T-cell (primary cell): ENCODE measurements at places on chromosomes 3 and 15. TPM values are rescaled to one million over a fixed set of nuclear protein-coding genes. Genes with fewer than 3 reads are reported as not detected.
A peak's percentile ranks its signal among the peaks of the same experiment; 100 is the strongest.

GRCh38 chr15:63218100-63218808, 28.8 kb downstream of the RAB8B start:
- DNase-seq = no peak

- no peak for DNase-seq
Observed at GRCh38 chr15:81569286-81570080, 195.5 kb upstream of the TMC3 start.

DNA sequence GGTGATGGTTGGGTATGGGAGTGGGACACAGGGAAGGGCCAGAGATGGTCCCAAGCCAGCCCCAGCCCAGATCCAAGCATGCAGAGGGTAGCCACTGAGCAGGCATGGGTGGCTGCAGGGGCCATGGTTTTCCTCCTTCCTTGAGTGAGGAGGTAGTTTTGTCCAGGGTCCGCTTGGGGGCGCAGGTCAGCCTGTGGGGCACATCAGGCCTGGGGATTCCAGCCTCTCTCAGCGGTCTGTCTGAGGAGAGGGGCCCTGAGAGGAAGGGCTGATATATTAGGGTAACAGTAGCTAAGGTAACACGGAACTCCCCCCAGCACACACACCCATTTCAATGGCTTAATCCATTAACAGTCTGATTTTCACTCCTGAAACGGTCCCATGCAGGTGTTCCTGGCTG, 22.7 kb upstream of the LCTL start:
- DNase-seq = no peak

GRCh38 chr3:137692803-137693431, 71.2 kb upstream of the SOX14 start:
- no peak for DNase-seq

DNA sequence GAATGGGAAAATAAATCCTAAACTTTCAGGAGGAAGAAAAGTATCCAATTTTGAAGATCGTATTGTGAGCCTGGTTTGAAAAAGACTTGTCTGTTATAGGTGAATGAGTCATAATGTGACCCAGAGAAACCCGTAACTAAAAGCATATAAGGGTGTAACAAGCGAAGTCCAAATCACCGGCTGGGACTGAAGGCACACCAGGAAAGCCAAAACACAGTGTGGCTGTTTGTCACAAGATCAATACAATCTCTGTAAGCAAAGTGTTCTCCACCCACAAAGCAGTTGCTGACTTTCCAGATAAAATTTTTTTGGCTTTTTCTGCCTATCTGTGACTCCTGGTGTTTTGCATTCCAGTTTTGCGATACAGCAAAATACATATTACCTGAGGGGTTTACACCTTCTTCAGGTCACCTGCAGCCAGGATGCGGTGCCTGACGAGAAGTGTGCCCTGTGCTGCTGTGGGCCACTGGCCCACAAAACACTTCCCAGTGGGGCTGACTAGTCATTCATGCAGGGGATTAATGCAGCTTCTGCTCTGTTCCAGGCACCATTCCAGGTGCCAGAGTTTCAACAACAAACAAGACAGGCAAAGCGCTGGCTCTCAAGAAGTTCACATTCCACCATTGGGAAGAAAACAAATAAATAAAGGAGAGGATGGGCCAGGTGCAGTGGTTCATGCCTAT, 14.4 kb downstream of the HES1 start:
- no peak for DNase-seq

GRCh38 chr15:57278439-57278838, 97.9 kb upstream of the CGNL1 start:
- no peak for DNase-seq

GRCh38 chr3:52447512-52448355, 2.8 kb upstream of the SEMA3G start:
- no peak for DNase-seq

GRCh38 chr3:58386626-58387365, 46.8 kb downstream of the PDHB start:
- no peak for DNase-seq

DNA sequence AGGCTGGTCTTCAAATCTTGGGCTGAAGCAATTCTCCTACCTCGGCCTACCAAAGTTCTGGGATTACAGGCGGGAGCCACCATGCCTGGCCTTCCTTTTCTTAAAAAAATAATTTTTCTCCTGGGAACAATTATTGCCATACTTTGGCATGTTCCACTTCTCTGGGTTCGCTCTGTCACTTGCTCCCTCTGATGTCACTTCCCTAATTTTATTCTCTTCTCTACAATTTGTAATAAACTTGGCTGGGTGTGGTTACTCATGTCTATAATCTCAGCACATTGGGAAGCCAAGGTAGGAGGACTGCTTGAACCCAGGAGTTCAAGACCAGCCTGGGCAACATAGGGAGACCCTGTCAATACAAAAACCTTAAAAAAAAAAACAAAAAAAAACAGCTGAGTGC, 6.1 kb upstream of the IMPDH2 start:
- no peak for DNase-seq

GRCh38 chr15:90270502-90271150, 5.2 kb downstream of the NGRN start:
- no peak for DNase-seq

DNA sequence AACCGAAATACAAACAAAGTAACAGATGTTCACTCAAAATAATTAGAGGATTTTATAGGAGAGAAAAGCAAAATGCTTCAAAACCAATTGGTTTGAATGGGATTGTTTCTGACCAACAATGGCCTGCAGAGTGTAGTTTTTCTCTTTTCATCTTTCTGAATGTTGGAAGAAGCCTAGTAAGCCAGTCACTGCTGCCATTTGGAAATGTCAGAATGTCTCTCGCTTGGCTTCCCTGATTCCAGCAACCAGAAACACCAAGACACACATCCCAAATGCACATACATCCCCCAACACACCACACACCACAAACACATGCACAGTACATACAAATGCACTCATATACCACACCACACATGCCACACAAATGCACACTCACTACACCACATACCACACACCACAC, 403.4 kb downstream of the OCA2 start:
- no peak for DNase-seq

- DNase-seq = no peak
Observed at GRCh38 chr3:187798531-187799530, 53.6 kb upstream of the BCL6 start.

GRCh38 chr15:65783872-65784271, 8.2 kb downstream of the DENND4A start:
- DNase-seq = no peak

GRCh38 chr15:44490622-44491021, 46.3 kb upstream of the EIF3J start:
- no peak for DNase-seq

- DNase-seq = no peak
Observed at GRCh38 chr3:117998071-117998470, 1036.6 kb downstream of the IGSF11 start.

GRCh38 chr3:169578381-169579024, 85.0 kb downstream of the MECOM start:
- DNase-seq = no peak

GRCh38 chr15:28106294-28107110, 7.4 kb upstream of the OCA2 start:
- no peak for DNase-seq

DNA sequence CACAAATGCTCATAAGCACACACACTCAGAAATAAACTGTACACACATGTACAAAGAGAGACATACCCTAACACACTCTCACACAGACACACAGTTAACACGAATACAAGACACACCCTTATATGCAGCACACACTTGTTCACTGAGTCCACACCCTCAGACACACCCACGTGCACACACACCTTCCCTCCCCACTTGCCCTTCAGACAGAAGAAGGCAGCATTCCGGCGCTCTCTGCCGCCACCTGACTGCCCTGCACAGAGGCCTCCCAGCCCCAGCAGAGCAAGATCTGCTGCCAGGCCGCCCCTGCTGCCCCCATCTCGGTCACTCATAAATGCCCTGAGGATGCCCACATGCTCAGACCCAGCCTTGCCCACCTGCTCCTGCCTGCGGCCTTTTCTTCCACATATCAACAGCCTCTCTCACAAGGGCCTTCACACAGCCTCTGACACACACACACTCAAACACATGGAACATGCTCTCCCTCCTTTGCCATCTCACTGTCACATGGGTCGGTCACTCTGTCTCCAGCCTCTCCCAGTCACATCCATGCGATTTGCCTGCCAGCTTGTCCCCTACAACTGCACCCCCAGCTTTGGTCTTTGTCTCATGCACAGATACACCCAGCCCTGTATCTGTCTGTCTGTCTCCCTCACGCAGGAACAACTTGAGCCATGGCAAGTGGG, 71.1 kb downstream of the EPHB3 start:
- DNase-seq = no peak

GRCh38 chr3:10249833-10250232, 1.6 kb downstream of the TATDN2 start:
- DNase-seq = no peak

- no peak for DNase-seq
Observed at GRCh38 chr3:27093771-27094170, 275.4 kb downstream of the NEK10 start.

DNA sequence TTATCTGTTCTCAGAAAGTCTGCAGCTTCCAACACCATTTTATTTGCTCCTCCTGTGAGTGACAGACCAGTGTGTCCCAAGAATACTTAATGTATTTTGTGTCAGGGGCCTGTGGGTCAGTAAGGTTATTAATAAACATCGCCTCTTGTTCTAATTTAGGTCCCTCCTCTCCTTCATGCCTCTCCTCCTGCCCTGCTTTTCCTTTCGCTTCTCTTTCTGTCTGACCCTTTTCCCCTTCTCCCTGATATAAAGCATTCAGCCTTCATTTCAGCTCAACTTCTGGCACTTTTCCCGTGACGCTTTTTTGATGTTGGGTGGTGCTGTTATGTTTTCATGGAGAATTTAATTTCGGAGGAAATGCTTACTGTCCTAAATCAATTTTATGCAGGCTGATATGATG, 29.7 kb upstream of the NR2F2 start:
- no peak for DNase-seq

DNA sequence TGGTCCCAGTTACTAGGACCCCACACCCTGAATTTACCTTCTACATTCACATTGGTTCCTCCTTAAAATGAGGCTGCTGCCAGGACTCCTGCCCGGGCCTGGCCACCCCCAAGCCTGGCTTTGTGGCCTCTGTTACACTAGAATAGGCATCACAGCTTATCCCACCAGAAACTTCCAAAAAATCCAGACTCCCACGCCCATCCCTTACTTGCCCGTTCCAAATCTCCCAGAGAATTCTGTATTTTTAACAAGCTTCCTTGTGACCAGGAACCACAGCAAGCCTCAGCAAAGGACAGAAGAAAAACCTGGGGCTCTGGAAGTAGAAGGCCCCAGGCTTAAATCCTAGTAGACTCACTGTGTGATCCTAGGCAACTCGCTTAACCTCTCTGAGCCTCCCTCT, 36.0 kb upstream of the SLC6A1 start:
- DNase-seq = no peak

- no peak for DNase-seq
Observed at GRCh38 chr15:91223863-91224262, 123.8 kb downstream of the SV2B start.

DNA sequence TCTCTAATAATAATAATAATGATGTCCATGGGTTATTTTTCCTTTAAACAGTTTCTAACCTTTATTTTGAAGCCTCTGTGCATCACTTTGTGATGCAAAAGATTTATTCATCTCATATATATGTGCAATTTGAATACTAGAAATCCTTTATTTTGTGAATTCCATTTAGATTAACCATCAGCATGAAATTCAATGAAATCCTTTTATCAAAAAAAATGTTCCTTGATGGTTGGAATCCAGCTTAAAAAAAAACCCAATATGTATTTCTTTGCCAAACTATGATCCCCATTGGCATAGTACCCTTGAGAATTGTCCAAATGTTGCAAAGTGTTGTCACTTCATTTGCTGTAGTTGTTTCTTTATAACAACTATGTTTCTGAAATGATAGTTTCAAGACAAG, 7.4 kb downstream of the TBC1D23 start:
- DNase-seq = no peak

DNA sequence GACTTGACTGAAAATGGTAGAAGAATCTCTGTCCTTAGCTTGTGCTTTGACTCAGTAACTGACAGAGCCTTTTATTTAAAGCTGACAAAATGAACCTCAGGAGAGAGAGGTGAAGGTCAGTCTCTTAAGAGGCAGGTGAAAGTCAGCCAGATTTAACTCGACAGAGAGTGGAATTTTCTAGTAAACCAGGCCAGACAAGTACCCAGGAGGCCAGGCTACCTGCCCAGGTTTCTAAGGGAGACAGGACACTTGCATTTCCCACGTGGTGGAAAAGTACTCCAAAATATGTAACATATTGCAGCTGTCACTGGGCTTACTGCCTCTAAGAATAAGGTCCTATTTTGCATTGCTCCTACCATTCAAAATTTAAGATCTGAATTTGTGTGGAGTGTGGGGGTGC, 167.9 kb downstream of the FMN1 start:
- DNase-seq = no peak

DNA sequence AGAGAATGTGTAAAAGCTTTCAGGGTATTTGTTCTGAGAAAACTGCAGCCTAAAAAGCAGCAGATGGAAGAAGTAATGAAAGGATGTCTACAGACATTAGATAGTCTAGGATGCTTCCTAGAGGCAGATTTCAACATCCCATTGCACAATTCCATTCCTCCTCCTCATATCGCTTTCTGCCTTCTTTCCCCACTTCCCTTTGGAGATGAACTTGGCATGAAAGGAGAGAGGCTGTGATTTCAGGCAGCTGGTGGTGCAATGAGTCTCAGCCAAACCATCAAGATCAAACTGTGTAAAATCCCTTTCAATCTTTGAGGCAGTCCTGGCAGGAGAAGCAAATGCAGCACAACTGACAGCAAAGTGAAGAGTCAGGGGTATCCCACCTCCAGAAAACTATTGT, 438.7 kb upstream of the KCNMB2 start:
- DNase-seq = no peak

- DNase-seq = no peak
Observed at GRCh38 chr15:72169236-72169920, 28.2 kb downstream of the GRAMD2A start.

GRCh38 chr15:59523702-59524101, 85.7 kb downstream of the FAM81A start:
- no peak for DNase-seq

GRCh38 chr3:155232605-155233004, 60.9 kb downstream of the STRIT1 start:
- no peak for DNase-seq

DNA sequence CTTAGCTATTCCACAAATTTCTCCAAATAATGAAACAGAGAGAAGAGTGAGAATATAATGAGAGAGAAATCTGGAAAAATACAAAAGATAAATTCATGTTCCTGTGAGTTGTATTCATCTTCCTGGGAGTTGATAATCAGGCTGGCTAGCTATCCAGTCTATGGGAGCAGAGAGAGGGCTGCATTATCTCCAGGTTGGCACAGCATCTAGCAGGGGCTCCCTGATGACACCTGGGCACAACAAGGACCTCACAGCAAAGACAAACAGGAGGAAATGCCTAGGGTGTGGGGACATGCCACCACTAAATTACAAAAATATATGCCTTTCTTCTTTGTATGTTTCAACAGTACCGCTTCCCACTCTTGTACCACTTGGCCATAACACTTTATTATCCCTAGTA, 1.9 kb downstream of the EHD4 start:
- peak; percentile 10 for DNase-seq

GRCh38 chr3:194900854-194901522, 215.3 kb downstream of the FAM43A start:
- no peak for DNase-seq

CFAP92 gene
- total RNA-seq = 0.26 TPM

ITPKA gene
- total RNA-seq = not detected

RNF111 gene
- total RNA-seq = 57.3 TPM

GPR27 gene
- total RNA-seq = 0.73 TPM

C3orf22 gene
- total RNA-seq = not detected

SUCLG2 gene
- total RNA-seq = 49.5 TPM

CPNE9 gene
- total RNA-seq = 0.19 TPM

CLDN18 gene
- not detected for total RNA-seq

CPN2 gene
- total RNA-seq = 0.12 TPM
